CMK (cell line): ENCODE measurements at places on chromosomes 11 and 22.
A peak's percentile ranks its signal among the peaks of the same experiment; 100 is the strongest.

- DNase-seq, result no peak
Measured at GRCh38 chr22:45537734-45538181, 35.1 kb downstream of the FBLN1 start.

- no peak for DNase-seq
Measured at GRCh38 chr22:17633217-17633997, 4.9 kb upstream of the ATP6V1E1 start.

DNA sequence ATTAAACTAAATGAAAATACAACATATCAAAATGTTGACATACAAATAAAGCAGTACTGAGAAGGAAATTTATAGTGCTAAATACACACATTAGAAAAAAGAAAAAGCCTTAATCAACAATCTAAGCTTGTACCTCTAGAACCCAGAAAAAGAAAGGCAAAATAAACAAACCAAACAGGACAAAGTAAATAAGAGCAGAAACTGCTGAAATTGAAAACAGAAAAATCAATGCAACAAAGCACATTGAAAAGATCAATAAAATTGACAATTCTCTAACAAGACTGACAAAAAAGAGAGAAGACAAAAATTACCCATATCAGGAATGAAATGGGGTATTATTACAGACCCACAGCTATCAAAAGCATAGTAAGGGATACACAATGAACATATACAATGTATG, 21.0 kb downstream of the DCUN1D5 start:
- DNase-seq, result no peak

GRCh38 chr11:12746593-12747097, 72.4 kb downstream of the TEAD1 start:
- no peak for DNase-seq

- DNase-seq, result no peak
Measured at GRCh38 chr11:124481365-124482323, 36.1 kb upstream of the OR8B8 start.

DNA sequence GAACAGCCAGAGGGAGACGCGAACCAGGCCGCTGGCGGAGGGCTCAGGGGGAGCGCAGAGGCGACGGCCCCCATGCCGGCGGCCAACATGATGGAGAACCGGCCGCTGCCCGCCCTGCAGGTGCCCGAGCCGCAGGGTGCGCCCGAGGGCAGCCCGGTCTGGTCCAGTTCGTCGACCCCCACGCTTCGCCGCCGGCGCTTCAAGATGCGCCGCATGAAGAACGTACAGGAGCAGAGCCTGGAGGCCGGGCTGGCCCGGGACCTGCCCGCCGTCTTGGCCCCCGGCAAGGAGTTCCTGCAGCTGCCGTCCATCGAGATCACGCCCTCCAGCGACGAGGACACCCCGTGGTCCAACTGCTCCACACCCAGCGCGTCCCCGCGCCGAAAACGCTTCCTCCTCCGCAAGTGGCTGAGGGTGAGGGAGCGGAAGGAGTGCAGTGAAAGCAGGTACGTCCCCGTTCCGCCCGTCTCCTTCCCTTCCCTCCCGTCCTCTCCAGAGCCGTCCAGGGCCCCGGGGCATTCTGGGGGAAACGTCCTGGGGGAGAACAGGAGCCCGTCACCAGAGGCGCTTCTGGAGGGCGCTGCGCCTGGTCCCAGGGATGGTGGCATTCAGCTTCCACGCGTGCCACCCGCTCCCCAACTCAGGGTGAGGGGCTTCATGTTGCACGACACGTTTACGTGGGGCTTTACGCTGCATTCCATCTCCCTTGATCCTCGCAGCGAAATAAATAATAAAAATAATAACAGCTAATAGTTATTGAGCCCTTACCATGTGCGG, 840 bp downstream of the GRAMD1B start:
- DNase-seq, result no peak

DNA sequence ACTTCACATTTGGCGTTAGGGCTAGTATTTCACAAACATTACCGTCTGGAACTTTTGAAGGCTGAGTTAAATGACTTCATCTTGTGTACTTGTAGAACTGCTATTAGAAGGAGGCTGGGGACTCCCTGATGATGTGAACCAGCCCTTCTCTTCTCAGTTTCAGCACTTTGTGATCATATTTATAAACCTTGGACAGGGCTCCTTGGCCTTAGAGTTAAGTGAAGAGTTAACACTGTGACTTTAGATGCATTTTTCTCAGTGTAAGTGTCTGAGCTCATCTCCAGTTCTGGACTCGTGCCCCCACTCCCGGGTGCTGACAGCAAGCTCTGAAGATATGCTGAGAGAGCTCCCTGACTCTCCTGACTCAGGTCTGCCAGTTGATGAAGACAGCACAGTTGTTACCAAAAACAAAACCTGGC, 8.4 kb downstream of the MIAT start:
- DNase-seq, result no peak

DNA sequence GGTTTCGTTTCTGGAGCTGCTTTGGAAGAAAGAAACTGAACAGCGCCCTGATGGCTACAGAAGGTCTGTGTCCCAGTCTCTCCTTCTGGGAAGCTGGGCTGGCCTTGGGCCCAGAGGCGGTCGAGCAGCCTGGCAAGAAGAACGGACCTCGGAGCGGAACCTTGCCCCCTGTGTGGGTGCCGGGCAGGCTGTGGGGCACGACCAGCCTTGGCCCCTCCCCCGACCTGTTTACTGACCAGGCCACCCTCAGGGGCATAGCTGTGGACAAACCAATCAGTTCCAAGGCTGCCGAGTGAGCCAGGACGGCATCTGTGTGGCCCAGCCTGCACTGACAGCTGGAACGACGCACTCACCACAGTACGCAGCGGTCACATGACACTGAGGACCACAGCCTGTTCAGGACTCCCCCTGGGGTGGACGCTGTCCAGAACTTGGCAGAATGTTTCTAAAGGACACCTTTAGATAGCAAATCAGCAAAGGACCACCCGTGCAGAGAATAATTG, 7.2 kb downstream of the PIM3 start:
- no peak for DNase-seq

- no peak for DNase-seq
Measured at GRCh38 chr11:33682446-33682845, 18.2 kb downstream of the C11orf91 start.

DNA sequence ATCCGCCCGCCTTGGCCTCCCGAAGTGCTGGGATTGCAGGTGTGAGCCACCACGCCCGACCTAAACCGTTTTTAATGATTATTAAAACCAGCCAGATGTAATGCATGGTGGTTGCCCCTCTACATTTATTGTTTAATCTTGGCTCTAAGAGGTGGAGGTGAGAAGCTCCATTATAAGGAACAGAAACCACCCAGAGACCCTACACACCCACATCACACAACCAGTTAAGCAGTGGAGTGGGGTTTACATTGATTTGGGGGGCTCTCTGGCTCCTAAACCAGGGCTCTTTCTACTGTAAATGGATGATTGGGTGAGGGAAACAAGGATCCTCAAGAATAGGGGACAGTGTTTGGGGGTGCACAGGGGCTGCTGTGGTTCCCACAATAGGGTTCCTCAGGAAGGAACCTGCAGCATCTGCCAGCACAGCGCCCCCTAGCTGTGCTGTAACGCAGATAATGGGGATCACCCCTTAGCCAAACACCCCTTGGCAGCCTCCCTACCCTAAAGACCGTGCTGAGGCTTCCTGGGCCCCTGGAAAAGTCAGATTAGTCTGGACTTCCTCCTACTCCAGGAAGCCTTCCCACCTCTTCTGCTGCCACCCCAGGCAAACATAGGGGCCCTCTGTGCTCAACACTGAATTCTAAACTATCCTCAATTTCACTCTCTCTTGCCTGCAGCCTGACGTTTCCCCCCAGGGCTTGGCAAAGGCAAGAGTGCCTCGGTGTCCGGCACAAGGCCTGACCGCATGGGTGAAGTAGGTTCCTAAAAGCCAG, 2.4 kb downstream of the MPST start:
- peak; percentile 65 for DNase-seq

DNA sequence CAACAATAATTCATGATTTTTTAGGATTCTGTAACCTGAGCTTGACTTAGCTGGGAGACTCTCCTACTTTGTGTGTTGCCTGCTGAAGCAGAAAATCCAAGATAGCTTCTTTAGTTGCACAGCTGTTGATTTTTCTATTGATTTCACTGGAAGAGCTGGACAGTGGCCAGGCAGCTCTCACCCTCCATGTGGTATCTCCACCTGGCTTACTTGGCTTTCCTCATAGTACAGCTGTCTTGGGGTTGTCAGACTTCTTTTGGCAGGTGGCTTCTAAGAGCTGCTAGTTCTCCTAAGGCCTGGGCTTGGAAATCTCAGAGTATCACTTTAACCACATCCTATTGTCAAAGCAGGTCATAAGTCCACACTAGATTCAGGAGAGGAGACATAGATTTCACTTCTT, 130.8 kb upstream of the SPON1 start:
- no peak for DNase-seq

GRCh38 chr11:842370-843002, at the start of the genes POLR2L and TSPAN4:
POLR2L (minus strand) TSS chr11:842529; CDS start chr11:842508, 21 bp downstream.
TSPAN4 (plus strand) TSS chr11:842852; CDS start chr11:850305, 7,453 bp downstream.
- DNase-seq, result no peak

DNA sequence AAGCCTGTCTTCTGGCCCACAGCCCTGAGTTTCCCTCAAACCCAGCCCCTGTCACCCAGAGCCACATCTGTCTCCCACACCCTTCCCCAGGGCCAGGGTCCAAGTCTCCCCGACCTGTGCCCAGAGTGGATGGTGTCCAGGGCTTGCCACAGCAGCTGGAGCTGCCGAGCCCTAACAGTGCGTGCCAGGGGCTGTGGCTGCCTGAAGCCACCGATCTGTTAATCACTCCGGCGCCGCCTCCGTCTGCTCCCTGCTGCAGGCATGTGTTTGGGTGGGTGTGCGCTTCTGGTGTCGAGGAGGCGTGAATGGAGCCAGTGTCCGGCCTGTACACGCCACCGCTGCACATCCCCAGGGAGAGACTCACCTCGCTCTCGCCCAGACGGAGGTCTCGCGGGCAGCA, 26.1 kb downstream of the SHISAL1 start:
- DNase-seq, result no peak

DNA sequence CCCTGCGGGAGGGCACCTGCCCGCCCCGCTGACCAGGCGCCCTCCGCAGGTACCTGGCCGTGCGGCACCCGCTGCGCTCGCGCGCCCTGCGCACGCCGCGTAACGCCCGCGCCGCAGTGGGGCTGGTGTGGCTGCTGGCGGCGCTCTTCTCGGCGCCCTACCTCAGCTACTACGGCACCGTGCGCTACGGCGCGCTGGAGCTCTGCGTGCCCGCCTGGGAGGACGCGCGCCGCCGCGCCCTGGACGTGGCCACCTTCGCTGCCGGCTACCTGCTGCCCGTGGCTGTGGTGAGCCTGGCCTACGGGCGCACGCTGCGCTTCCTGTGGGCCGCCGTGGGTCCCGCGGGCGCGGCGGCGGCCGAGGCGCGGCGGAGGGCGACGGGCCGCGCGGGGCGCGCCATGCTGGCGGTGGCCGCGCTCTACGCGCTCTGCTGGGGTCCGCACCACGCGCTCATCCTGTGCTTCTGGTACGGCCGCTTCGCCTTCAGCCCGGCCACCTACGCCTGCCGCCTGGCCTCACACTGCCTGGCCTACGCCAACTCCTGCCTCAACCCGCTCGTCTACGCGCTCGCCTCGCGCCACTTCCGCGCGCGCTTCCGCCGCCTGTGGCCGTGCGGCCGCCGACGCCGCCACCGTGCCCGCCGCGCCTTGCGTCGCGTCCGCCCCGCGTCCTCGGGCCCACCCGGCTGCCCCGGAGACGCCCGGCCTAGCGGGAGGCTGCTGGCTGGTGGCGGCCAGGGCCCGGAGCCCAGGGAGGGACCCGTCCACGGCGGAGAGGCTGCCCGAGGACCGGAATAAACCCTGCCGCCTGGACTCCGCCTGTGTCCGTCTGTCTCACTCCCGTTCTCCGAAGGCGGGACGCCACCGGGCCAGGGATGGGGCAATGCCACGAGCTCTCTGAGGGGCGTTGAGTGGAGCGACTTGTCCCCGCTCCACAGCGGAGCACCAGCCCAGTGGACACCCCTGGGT, 1.8 kb downstream of the GALR3 start:
- DNase-seq, result peak; percentile 32

- DNase-seq, result peak; percentile 77
Measured at GRCh38 chr11:44936525-44936924, 14.2 kb downstream of the TP53I11 start.

DNA sequence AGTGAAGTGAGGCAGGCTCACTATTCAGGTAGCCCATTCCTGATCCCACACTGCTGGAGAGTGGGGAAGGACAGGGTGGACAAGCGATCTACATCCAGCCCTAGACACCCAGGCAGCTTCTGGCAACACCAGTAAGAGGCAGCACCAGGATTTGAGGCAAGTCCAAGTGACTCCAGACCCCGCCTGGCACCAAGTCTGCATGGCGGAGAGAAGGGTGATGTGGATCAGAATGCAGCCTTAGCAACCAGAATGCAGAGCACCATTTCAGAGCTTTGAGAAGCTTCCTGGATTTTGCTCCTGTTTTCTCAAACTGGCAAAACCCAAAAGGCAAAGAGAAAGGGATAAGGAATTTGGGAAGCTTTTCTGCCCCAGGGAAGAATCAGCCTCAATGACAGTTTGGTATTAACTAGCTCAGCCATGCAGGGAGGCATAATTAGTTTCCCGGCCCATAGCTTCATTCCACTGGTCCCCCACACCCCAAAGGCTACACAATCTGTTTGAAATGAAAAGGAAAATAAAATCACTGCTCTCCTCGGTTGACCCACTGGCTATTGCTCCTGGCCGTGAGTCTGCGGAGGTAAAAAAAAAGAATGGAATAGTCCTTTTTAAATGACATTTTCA, 17.3 kb downstream of the GALNT18 start:
- DNase-seq, result no peak

DNA sequence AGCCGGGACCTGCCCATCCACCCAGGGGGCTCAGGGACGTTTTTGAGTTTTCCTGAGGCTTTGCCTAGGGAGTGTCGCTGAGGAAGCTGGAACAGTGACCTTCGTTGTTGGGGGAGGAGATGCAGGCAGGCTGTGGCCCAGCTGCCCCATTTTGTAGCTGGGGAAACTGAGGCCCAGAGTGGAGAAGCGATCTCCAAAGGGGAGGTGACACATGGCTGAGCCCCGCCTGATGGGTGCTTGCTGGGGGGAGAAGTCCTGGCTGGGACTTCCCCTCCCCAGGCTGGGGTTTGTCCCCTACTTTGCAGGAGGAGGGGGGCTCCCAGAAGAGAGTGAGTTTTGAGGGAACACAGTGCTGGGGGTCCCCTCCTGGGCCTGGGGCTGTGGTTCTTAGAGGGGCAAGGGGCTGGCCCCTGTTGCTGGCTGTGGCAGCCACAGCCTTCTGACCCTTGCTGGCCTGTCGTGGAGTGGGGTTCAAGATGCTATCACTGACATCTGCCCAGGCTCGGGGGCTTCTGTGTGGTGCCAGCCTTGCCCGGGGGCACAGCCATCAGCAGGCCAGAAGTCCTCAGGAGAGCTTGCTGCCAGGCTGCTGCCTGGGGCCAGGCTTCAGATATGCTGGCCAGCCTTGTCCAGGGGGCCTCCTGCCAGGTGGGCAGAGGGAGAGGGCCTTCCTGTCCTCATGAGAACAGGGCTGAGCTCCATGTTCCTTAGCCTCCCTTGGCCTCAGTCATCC, 21.4 kb downstream of the KCNQ1 start:
- no peak for DNase-seq
